ENCODE measurements at places on chromosomes 3 and 15.

DNA sequence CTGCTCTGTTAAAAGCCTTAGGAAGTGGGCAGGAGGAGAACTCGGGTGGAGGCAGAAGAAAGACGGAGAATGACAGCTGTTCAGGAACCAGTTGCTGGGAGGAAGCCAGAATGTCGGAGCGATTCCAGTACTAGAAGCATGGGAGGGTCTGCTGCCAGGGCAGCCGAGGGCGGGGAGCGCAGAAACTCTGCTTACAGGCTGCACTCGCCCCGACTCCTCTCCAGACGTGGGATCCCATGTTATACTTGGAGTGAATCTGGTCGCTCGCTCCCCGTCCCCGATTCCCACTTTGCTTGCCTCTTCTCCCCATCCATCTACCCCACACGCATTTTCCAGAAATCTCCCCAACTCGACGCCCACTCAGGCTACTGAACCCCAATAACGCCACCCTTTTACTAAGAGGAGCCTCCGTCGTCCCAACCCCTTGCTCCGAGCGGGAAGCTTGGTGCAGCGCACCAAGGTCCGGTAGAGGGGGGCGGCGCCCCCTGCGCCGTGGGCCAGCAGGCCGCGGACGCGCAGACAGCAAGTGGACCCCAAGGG lies 665 bp downstream of the GATM start:
- no peak for DNase-seq

DNA sequence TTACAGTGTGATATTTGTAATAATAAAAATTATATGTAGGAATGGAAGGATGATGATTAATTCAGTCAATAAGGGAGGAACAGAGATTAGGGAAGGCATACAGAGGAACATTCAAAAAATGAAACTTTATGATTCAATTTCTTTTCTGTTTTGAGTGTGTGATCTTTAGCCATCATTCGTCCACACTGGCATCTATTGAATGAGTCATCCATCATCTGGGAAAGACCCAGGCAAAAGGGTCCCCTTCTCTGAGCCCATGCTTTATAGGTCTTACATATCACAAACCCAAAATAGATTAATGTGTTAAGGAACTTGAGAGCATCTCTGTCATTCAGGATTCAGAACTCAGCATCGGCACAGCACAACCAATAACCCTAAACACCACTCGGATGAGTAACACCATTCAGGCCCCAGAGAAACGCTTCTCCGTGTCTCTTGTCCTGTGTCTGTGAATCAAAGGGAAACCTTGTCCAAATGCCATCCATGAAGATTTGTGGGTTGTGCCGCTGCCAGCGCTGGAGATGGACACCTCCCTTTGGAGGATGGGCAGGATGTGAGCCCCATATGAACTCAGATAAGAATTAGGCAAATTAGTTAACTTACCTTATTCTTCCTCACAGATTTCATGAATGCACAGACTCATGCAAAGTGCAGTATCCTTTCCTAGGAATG lies 21.7 kb upstream of the TPM1 start:
- no peak for DNase-seq

GRCh38 chr3:131303848-131304247 lies 77.7 kb upstream of the NUDT16 start:
- no peak for DNase-seq

DNA sequence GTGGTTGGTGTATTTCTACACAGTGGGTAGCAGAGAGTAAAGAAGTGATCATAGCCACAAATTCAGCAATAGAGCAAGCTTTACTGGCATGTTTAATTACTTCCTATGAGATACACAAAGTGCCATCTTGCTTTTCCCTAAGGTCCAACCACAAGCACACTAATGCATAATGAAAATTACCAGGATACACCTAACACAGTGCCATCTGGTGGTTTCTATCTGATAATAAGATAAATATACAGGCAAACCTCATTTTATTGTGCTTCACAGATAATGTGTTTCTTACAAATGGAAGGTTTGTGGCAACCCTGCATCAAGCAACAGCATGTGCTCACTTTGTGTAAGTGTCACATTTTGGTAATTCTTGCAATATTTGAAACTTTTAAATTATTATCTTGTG lies 223.0 kb downstream of the NSUN3 start:
- DNase-seq = no peak

GRCh38 chr3:19711160-19711782 lies 222.7 kb downstream of the EFHB start:
- DNase-seq = no peak

DNA sequence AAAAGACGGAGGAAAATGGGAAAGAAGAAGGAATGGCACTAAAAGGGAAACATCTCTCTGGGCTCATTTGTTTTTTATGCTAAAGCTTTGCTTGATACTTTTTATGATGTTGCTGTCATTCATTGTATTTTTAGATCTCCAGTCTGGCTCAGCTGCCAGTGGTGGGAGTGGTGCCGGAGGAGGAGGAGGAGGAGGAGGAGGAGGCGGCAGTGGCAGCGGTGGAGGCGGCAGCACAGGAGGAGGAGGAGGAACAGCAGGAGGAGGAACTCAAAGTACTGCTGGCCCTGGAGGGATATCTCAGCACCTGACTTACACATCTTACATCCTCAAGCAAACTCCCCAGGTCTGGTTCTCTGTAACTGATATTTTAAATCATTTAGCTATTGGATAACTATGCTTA lies 49.6 kb downstream of the MAP6D1 start:
- no peak for DNase-seq
